ENCODE measurements at places on chromosomes 6 and 20.
A peak's percentile ranks its signal among the peaks of the same experiment; 100 is the strongest.

DNA sequence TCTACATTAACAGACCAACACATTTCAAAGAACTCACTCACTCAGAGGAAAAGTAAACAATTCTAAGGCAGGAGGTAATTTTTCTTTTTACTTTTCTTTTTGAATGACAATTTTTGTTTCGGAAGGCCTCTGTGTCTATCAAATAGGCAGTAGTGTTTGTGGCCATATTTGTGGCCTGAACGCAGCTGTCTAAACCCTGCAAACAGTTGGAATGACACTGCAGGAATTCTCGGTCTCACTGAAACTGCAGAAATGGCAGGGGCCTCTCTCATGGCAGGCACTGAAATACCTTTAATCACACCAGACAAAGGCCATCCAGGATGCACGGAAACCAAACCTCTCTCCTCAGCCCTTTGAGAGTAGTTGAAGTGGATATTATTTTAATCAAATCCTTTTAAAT, 30.4 kb downstream of the FYN start:
- H3K4me3 ChIP-seq, result no peak overlapping the region
- no peaks in the 10 kb centered on the region for H3K27me3 ChIP-seq
- H3K4me1 ChIP-seq, result peaks cover 7% of the 10 kb centered on the region
- no peak for DNase-seq
- no peak overlapping the region for H3K27ac ChIP-seq
- no peaks in the 10 kb centered on the region for H3K36me3 ChIP-seq

DNA sequence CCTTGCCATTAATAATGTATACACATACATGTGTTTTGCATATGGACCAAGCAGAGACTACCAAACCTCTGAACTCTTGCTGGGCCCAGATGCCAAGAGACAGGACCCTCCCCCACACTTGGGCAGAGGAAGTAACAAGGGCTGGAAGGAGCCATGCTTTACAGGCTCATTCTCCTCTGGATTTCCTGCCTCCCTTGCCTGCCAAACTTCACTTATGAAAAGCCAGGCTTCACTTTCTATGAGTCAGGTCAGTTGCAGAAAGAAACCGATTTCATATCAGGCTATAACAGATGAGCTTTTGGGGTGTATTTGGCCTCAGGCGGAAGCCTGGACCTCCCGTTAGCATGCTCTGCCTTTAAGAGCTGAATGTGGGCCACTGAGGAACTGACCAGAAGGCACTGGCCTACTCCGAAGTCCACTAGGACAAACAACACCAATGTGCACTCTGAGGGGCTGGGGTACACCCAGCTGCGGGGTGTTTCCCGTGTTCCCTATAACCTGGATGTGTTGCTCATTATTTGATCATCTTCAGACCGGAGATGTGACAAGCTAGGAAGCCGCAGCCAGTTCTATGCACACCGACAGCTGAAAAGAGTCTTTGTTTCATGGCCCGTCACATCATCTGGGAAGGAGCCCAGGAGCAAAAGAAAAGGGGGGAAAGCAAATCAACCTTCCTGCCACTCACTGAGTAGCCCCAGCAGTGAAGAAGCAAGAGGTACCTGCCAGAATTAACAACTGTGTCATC, 28.5 kb downstream of the HAO1 start:
- H3K27me3 ChIP-seq, result no peaks in the 10 kb centered on the region
- no peak overlapping the region for H3K27ac ChIP-seq
- no peak for DNase-seq

DNA sequence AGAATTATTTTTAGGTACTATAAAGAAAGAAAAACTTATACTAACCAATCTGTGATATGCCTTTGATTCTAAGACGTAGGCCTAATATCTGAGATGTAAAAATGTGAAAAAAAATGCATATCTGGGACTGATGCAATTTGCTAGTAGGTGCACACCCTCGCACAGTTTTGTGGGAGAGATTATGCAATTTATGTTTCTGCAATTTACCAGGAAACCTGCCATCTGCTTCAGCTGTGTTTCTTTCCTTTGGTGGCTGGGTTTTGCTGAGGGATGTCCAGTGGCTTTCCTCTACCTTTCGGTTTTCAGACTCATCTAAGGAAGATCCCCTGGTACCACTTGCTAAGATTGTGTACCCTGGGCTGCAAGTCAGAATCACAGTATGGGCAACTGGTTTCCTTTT, 186.9 kb downstream of the ZFP64 start:
- no peak overlapping the region for H3K4me3 ChIP-seq
- no peak for DNase-seq
- no peaks in the 10 kb centered on the region for H3K36me3 ChIP-seq
- no peaks in the 10 kb centered on the region for H3K27me3 ChIP-seq

DNA sequence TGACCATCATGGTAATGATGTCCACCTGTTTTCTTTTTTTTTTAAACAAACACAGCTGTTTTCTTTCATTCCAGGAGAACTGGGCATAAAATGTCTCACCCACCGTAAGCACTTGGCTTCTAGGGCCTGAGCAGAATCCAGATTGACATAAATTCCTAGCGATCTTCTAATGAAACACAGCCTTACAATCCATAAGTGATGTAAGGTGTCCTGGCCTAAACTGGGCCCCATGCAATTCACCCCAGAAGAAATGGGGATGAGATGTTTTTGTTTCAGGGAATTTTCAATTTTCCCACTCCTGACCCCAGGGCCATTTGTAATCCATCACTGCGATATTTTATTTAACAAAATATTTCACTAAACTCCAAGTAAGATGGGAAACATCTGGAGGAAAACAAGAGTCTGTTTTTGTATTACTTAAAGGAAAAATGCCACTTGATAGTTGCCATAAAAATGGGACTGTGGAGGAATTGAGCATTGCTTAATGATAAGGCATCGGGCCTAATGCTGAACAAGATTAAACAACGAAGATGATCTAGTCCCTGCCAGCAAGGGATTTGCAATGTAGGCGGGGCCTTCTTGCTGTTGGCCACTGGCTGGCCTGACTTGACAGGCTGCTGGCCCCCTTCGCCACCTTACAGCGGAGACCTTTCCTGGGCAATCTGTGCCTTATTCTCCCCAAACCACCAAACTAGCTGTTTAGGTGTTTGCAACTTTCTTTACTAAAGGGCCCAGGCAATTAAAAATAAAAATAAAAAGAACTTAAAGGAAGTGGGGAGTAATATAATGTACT, 183.7 kb downstream of the CD109 start:
- H3K36me3 ChIP-seq, result no peaks in the 10 kb centered on the region
- H3K4me1 ChIP-seq, result no peaks in the 10 kb centered on the region
- DNase-seq, result no peak
- H3K27me3 ChIP-seq, result no peaks in the 10 kb centered on the region

GRCh38 chr20:20892328-20892727, 179.9 kb upstream of the RALGAPA2 start:
- no peak overlapping the region for H3K27ac ChIP-seq
- H3K27me3 ChIP-seq, result no peaks in the 10 kb centered on the region
- H3K4me1 ChIP-seq, result no peaks in the 10 kb centered on the region
- H3K36me3 ChIP-seq, result no peaks in the 10 kb centered on the region

DNA sequence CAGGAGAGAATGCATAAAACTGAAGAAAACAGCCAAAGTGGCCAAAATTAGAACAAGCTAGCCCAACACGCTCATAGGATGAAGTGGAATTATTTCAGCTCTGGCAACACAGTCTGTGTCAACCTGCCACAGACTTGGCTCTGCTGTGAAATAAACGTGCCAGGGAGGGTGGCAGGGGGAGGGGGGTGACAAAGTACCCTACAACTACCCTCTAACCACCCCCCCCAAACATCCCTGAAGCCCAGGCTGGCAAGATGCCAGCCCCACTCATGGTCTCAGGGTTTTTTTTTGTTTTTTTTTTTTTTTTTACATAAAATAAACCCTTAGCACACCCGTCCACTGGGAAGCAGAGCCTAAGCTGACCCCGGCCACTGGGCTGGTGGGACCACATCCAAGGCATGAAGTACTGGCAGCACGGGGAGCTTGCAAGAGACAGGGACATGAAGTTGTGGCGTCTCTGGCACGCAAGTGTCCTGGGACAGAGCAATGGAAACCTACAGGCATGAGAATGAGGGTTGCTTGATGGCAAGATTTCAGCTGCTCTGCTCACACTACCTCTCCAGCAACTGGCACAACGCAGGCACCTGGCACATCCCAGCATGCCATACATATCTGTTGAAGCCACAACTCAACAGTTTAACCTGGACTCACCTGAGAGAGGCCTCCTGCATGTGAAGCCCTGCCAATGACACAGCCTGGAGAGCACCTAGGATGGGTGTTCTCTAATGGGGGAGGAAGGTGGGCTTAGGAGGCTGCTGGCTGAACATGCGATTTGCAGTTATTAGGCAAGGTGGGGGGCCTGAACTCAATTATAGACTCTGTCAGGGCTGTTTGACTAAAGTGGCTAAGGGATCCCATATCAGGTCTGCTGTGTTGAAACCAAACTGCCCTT, 76.4 kb downstream of the TRAM2 start:
- H3K27ac ChIP-seq, result peak overlapping the region; percentile 80
- no peak for DNase-seq
- no peaks in the 10 kb centered on the region for H3K36me3 ChIP-seq
- no peaks in the 10 kb centered on the region for H3K27me3 ChIP-seq

DNA sequence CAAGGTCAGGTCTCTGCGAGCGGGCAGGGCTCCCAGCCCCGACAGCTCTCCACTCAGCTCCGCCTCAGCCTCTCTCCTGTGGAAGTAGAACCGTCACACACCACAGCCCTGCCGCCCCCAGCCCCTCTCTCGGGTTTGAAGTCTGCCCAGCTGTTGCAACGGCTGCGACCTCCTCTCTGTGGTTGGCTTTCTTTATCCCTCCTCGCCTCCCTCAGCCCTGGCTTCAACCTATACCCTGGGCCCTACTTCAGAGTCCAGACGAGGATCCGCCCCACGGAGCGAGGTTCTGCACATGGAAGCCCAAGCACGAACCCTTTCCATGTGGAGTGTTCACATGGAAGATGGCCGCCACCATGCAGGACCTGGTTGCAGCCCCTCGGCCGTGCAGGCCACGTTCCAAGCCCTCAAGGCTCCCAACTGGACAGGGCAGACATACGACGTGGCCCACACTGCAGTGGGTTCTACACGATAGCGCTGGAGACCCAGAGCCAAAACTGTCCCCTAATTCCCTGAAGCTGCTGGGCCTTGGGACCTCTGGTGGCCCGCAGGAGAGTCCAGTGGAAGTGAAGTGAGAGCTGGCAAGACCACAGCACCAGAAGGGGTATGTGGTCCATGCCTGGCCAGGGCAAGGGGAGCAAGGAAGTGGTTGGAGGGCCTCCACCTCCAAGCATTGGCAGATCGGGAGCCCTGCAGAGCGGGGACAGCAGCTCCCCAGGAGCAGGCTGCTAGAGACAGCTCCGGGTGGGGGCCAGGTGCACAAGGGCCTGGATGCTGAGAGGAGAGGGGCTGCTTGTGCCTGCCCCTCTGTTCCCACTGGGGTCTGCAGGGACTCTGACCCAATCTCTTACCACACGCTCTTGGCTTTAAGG, 69.8 kb downstream of the GINS1 start:
- no peak overlapping the region for H3K4me3 ChIP-seq
- no peaks in the 10 kb centered on the region for H3K4me1 ChIP-seq
- DNase-seq, result no peak

DNA sequence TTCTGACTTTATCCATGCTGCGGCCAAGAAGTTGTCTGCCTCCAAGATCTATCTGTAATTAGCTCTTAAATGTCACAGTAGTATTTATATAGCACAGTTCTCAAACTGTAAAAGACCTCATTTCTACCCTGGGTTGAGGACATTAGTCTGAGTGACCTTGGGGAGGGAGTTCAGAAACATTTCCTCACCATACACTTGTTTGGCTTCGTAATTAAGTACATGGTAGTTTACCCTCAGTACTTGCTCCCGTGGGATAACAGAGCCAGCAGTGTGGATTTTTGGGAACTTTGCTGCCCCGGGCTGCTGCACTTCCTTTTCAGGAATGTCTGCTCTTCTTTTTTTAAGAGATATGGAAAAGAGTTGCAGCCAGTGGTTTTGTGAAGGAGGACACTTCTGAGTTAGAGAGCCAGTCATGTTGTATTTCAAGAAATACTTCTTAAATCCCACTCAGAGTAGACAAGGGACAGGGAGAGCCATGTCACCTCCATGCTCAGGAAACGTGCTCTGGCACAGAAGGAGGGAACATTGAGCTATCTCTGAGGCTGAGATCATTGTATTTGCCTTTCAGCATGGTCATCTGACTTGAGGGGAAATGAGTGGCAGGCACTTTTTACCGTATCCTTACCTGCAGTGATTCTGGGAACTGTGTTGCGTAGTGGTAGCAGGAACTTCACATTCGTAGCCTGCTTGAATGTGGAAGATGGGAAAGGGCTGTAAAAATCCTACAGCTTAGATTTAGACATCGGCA, 33.6 kb downstream of the RPRD1B start:
- H3K4me1 ChIP-seq, result peaks cover 33% of the 10 kb centered on the region
- H3K27me3 ChIP-seq, result no peaks in the 10 kb centered on the region
- no peaks in the 10 kb centered on the region for H3K36me3 ChIP-seq
- H3K4me3 ChIP-seq, result no peak overlapping the region
- H3K27ac ChIP-seq, result peak overlapping the region; percentile 91

DNA sequence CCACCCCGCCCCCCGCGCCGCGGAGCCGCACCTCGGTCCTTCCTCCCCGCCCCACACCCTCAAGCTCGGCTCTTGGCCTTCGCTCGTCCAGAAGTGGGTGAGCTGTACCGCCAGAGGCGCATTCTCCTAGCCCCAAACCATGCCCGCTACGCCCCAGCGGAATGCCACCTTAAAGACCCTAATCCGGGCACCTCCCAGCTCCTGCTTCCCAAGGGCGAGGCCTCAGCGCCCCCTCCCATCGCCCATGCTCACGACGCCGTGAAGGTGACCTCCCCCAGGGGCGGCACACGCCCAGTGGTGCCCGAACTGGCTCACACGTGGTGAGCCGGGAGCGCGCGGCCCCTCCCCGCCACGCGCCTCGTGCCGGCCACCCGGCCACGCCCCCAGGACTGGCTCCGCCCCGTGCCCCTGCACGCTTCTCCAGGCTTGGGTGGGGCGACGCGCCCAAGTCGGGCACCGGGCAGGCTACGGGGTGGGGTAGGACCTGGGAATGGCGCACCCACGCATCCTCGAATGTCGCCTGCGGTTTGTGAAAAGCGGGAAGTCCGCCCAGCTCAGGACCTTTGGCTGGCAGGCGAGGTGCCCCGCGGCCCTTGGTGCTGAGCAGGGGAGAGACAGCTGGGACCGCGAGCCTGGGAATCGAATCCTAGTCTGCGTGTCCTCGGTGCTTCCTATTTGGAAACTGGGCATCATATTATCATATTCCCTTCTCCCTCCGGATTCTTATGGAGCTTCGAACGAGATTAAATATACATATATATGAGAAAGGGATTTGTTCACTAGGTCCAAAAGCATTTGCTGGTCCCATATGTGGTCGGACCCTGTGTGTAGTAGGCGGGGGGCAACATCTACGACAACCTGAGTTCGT, 941 bp upstream of the SOX12 start:
- peaks cover 7% of the 10 kb centered on the region for H3K27me3 ChIP-seq
- peak; percentile 87 for DNase-seq
- H3K27ac ChIP-seq, result peak overlapping the region; percentile 93

- no peak overlapping the region for H3K27ac ChIP-seq
- no peaks in the 10 kb centered on the region for H3K27me3 ChIP-seq
- no peaks in the 10 kb centered on the region for H3K36me3 ChIP-seq
- H3K4me3 ChIP-seq, result no peak overlapping the region
- no peaks in the 10 kb centered on the region for H3K4me1 ChIP-seq
These were observed 102.6 kb downstream of the LAMP5 start for GRCh38 chr20:9616833-9617461.
